ENCODE measurements at places on chromosomes 7 and 10.

GRCh38 chr7:141189231-141189630 is 115.4 kb downstream of the TMEM178B start:
- no peak for DNase-seq

DNA sequence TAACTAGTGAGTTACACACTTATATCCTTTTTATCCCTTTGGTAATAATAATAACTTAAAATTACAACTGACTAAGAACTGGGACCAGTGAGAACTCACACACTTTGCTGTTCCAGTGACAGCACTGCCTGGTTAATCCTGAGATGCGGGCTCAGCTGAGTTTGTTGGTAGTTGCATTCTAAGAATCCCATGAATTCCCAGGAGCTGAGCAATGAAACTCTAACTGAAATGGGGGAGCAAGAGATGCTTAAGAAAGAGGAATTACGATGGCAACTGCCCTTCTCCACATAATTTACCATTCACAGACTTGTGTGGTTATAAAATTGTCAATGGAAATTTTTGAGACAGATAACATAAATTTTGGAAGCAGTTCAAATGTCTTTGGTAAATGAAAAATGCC is 659.4 kb downstream of the MAGI2 start:
- no peak for DNase-seq

DNA sequence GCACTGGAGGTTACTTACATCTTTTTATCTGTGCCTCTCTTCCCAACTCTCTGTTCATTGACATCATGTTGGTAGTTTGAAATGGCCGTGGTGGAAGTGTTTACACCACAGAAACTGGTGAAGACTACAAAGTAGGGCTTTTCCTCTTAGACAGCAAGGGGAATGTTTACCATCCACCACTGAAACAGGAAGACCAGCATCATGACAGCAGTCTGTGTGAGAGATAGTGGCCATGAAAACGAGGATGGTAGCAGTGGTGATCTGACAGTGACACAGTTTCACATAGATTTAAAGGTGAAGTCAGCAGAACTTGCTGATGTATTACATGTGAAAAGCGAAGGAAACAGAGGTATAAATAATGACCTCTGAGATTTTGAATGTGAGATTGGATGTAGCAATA is 115.7 kb downstream of the CCDC71L start:
- no peak for DNase-seq

DNA sequence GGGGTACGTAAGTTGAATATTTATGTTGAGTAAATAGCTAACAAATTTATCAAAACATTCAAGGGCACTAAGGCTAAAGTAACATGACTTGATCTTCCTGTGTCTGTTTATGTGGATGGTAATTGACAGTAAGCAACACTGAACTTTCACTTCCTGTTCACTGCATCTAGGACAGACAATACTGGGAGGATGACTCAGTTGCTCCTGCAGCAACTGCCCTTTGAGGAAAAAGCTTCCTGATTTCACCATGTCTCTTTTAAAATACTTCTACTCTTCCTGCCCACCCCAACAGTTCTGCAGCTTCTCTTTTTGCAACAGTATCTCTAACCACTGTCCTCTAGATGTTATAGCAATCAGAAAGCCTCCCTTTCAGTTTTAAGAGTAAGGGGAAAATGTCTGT is 76.6 kb upstream of the HGF start:
- DNase-seq = no peak

- DNase-seq = no peak
Observed at GRCh38 chr10:7872041-7872442, 53.7 kb downstream of the TAF3 start.

DNA sequence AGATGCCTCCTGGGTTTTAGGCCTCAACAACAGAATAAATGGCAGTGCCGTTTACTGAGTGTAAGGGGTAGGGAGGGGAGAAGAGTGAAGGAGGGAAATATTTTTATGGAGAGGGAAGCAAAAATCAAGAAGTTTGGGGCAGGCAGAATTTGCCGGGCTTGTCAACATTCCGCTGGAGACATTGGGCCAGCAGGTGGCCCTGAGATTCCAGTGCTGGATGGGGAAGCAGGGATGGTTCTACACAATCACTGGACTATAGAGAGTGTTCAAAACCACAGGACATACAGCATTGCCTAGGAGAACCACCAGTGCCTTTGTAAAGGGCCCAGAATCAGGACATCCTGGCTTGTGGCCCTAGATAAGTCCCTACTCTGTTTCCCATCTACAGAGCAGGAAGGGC is 598.6 kb upstream of the MGMT start:
- DNase-seq = no peak

DNA sequence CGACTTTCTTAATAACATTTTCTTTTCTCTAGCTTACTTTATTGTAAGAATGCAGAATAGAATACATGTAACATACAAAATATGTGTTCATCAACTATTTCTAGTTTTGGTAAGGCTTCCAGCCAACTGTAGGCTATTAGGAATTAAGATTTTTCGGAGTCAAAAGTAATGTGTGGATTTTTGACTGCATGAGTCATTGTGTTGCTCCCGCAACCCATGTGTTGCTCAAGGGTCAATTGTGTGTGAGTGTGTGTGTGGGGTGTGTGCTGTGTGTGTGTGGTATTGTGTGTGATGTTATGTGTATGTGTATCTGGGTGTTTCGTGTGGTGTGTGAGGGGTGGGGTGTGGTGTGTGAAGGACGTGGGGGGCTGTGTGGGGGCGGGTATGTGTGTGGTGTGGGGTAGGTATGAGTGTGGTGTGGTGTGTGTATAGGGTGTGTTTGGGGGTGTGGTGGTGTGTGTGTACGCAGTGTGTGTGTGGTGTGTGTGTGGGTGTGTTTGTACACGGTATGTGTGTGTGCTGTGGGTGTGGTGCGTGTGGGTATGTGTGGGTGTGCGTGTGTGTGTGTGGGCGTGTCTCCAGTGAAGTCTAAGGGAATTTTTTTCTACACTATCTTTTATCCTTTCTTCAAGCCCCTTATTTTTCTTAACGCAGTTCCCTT is 60.5 kb downstream of the RSU1 start:
- no peak for DNase-seq

DNA sequence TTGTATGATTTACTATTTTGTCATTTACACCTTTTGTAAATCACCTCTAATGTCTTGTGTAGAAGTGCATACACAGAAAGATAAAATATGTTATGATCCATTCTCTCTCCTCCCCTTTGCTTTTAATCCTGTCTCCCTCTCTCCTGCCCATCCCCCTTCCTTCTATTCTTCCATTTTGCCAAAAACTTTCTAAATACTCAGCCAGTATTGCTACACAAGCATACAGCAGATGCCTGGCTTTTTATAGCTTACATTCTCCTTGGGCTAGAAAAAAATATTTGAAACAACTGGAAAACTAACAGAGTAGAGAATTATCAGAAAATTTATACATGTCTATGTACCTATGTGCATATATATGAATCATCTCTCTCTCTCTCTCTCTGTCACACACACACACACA is 308.7 kb upstream of the BMPER start:
- DNase-seq = no peak

GRCh38 chr10:63518690-63519288 is 2.4 kb upstream of the REEP3 start:
- DNase-seq = no peak

DNA sequence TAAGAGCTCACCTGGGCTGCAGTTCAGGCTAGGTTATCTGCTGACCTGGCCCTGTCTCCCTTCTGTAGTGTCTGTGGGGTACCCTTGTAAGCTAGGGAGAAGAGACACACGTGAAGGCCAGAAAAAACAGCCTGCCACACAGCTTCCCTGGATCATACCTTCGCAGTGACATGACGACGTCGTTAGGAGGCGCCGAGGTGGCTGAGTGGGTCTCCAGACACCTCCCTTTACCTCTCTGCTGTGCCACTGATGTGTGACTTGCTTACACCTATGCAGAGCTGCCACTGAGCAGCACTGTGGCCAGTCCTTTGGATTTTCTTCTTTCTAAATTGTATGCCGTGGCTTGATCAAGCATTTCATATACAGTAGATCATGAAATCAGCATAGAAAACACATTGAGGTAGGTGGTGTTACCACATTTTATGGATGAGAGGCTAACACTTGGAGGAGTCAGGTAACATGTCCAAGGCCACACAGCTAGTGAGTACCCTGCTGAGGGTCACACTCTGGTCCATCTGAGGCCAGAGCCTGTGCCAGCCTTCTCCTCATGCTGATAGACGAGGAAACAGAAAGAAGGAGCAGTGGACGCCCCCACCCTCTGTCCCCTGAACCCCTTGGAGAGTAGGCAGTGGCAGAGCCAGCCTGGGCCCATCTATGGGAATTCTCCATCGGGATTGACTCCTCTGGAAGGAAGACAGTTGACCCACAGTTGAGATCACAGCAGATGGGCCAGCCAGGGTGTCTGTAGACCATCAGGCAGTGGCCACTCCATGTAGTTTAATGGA is 23.1 kb downstream of the HTRA1 start:
- DNase-seq = no peak

GRCh38 chr7:33981226-33981625 is 75.9 kb downstream of the BMPER start:
- no peak for DNase-seq

DNA sequence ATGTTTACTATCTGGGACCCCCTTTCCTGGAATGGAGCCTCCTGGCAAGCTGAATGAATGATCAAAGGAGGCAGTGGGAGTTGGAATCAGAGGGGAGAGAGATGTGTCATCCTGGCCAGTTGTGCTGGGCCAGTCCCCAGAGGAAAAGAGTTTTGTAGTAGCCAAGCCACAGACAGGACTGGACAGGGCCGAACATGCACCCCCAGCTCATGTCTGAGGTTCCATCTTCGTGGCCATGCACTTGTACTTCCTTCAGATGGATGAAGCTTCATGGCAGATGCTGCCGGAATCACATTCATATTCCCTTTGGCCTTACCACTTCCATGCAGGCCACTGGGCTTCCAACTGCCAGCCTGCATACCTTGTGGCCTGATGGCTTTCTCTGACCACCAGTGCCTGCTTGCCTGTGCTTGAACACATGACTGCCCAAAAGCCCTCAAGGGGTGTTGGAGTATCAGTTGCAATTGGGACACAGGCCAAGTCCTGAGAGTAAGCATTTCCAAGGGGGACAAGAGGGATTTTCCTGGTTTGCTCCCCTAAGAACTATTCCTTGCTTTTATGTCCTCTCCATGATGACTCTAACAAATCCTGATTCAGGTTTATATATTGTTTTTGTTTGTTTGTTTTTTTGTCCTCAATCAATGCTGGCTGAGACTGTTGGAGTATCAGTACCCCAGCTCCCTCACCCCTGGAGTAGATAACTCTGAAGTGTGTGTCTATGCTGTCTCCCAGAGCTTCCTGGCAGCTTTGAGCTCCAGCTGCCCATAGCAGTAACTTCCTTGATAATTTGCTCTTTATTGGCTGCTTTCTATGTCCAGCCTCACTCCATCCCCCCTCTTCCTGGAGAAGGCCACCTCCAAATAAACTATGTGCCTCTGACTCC is 63.6 kb downstream of the TMEM130 start:
- DNase-seq = no peak

DNA sequence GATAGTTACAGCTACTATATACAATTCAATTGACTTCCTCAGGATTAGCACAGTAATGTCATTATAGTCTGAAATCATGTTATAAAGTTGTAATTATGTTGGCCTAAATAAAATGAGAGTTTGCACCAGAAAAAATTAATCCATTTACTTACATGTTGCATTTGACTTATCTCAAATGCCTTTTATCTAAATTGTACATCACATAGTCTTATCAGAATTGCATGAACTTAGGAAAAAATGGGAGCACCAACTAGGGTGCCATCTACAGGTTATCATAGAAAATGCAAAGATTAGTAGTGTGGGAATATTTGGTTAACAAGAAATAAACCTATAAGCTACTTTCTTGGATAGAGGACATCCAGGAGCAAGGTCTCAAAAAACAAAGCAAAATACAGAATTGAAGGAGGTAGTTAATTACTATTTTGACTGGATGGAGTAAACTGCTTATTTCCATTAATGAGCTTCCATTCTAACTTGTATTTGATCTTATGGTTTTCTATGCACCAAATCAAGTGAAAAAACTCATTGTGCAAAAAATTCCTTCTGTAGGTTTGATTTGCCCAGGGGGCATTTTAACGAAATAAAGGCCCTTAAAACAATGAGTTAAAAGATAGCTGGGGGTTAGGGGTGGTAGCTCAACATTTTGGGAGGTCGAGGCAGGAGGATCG is 60.0 kb upstream of the ORC5 start:
- DNase-seq = no peak

DNA sequence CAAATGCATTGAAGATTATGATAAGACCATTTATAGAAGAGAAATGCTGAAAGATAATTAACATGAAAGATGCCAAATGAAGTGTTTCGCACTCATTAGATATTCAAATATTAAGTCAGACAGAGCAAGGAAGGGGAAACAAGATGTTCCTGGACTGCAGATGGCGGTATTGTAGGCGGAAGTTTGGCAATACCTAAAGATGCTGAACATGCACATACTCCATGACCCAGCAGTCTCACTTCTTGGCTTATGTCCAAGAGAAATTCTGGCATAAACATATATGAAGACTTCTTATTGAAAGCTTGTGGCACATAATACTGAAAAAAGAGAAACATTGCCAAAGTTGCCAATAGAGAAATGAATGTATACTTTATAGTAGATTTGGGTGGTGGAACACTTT is 325.4 kb upstream of the SEMA3C start:
- DNase-seq = no peak

- no peak for DNase-seq
Observed at GRCh38 chr7:149736478-149737360, 36.7 kb downstream of the ZNF467 start.

DNA sequence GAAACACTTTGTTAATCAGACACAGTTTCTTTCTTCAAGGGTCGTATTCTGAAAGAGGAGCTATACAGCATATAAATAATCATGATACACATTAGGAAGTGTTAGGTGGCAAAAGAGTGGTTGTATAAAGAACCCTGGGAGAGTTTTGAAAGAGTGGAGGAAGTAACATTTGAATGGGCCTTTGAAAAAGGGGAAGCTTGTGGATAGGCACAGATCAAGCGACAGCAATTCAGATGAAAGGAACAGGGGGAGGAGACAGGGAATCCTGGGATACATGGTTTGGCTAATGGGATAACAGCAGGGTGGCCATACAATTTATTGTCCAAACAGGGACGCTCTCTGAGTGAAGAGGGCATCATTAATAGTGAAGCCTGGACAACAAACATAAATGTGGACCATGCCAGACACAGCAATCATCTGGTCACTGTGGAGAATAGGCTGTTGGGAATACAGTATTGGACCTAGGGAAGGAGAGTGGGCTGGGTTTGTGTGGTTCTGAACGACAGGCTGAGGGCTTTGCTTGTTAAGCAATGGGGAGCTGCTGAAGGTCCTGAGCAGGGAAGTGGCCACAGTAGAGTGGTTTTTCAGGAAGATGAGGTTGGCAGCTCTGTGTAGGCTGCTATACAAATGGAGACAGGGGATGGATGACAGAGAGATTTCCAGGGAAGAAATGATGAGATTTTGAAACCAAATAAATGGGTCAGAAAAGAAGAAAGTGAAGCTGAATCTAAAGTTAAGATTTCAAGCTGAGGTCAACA is 75.9 kb downstream of the ICA1 start:
- DNase-seq = no peak
